ENCODE measurements at places on chromosomes 5 and 9. TPM values are rescaled to one million over a fixed set of nuclear protein-coding genes. Genes with fewer than 3 reads are reported as not detected.

- no peak for DNase-seq
- no peaks in the 10 kb centered on the region for H3K4me1 ChIP-seq
- no peak overlapping the region for H3K4me3 ChIP-seq
- no peaks in the 10 kb centered on the region for H3K36me3 ChIP-seq
- H3K27ac ChIP-seq, result no peak overlapping the region
These were observed 269.9 kb downstream of the NPR3 start for GRCh38 chr5:32981061-32981460.

DNA sequence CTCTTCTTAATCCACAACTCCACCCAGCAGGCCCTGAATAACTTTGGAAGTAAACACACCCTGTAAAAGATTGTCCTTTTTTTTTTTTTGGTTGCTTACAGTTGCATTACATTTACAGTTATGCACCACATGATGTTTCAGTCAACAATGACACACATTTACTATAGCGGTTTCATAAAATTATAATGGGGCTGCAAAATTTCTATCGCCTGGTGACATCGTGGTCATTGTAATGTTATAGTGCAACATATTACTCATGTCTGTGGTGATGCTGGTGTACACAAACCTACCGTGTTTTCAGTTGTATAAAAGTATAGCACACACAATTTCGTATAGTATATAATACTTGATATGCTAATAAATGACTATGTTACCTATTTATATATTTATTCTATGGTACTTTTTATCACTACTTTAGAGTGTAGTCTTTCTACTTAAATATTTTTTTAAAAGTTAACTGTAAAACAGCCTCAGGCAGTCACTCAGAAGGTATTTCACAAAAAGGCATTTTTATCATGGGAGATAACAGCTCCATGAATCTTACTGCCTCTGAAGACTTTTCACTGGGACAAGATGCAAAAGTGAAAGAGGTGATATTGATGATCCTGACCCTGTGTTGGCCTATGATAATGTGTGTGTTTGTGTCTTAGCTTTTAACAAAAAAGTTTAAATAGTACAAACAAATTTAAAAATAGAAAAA lies 695.4 kb upstream of the CDH18 start:
- H3K4me1 ChIP-seq, result no peaks in the 10 kb centered on the region
- H3K36me3 ChIP-seq, result no peaks in the 10 kb centered on the region
- H3K27ac ChIP-seq, result no peak overlapping the region
- DNase-seq, result no peak
- no peak overlapping the region for H3K4me3 ChIP-seq

GRCh38 chr9:73613092-73613701 lies 461.5 kb downstream of the ANXA1 start:
- H3K36me3 ChIP-seq, result no peaks in the 10 kb centered on the region
- H3K4me1 ChIP-seq, result no peaks in the 10 kb centered on the region
- H3K4me3 ChIP-seq, result no peak overlapping the region
- H3K27ac ChIP-seq, result no peak overlapping the region
- DNase-seq, result no peak

- no peak for DNase-seq
- no peaks in the 10 kb centered on the region for H3K36me3 ChIP-seq
- no peak overlapping the region for H3K27ac ChIP-seq
- no peak overlapping the region for H3K4me3 ChIP-seq
These were observed 124.9 kb upstream of the ANKRD55 start for GRCh38 chr5:56358046-56358445.

- no peaks in the 10 kb centered on the region for H3K36me3 ChIP-seq
- H3K4me1 ChIP-seq, result peaks cover 42% of the 10 kb centered on the region
- DNase-seq, result peak; percentile 41
- no peaks in the 10 kb centered on the region for H3K27me3 ChIP-seq
- H3K4me3 ChIP-seq, result peak overlapping the region; percentile 78
These were observed 101.6 kb upstream of the SSBP2 start for GRCh38 chr5:81852291-81853029.

Gene PPP6C
- 35.1 TPM for total RNA-seq

Measured in activated CD4-positive, alpha-beta T cell treated with anti-CD3 and anti-CD28 coated beads for 36 hours (primary cell).